Hematopoietic multipotent progenitor cell treated with erythropoietin and hydrocortisone succinate and interleukin-3 and kit ligand, for 4 days (in vitro differentiated cells): ENCODE measurements at places on chromosomes 4 and X.

GRCh38 chrX:119401569-119401968, 2.4 kb downstream of the SLC25A43 start:
- no peak for DNase-seq

- DNase-seq, result no peak
Measured at GRCh38 chrX:39301036-39301435, 499.8 kb downstream of the MID1IP1 start.

GRCh38 chrX:155871934-155872333, 9.2 kb upstream of the VAMP7 start:
- DNase-seq, result no peak

DNA sequence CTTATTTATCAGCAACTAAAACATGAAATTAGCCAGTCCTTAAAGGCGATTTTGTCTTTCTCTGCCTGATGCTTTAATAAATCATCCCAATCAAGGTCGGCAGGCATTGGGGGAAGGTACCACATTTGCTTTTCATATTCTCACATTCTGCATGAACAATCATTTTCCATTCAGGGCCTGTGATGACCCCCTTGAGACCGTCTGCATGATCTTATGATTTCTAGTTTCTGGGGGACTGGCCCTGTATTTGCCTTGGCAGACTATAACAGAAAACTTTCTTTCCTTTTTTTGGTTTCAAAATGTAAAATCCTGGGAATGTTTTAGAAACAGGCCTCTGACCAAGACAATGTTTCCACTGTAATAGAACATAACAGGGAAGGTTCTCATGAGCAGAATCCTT, 296.8 kb downstream of the IDS start:
- DNase-seq, result no peak

DNA sequence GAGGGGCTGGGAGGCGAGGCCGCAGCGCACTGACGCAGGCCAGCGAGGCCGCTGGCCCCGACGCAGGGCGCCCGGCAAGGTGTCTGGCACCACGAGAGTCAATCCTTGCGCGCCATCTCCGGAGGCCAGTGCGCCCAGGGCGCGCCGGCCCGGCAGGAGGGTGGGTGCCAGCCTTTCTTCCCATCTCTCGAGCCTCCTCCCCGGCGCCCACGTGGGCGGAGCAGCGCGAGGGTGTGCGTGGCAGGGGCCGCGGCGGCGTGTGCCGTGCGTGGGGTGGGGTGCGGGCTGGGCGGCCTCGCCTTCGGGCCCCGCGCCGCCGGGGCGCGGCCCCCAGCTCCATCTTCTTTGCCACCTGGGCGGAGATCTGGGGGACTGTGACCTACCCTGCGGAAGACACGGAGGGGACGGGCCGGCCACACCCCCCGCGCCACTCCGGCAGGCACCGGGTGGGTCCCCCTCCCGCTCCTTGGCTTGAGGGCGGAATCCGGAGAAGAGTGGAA, 877 bp downstream of the JAKMIP1 start:
- DNase-seq, result no peak

DNA sequence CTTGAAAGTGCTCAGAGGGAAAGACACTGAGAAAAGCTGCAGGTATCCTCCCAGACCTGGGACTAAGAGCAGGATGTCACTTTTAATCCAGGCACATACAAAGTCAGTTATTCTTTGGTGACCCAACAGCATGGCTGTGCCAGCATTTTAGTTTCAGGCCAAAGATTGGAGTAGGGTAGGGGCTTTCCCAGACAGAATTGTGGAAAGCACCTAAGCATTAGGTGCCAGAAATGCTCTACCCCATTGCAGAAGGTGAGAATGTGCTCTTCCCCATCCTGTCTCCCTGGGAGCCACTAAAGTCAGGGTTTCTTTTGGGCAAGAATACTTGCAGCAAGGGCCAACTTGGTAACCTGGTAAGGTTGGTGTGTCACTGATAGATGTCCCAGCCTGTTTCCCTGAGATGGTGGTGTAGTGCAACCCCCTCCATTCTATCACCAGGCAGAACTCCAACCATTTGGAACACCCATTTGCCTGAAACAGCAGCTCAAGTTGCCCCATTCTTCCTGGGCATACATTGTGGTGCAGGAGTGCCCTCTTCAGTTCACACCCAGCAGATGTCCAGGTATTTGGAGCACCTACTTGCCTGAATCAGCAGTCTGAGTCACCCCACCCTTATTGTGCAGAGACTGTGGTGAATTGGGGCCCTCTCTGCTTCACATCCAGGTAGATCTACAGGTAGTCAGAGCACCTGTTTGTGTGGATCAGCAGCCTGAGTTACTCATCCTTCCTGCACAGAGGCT, 183.5 kb downstream of the ZC4H2 start:
- DNase-seq, result no peak
